Neural crest cell (in vitro differentiated cells): ENCODE measurements at places on chromosomes 11 and 22. TPM values are rescaled to one million over a fixed set of nuclear protein-coding genes. Genes with fewer than 3 reads are reported as not detected.

The NAA40 gene
- 64.5 and 71.2 TPM in 2 replicates for total RNA-seq

The KCTD14 gene
- 1.4 and 1.6 TPM in 2 replicates for total RNA-seq

- no peak for DNase-seq
These were observed 7.5 kb upstream of the OR8G1 start for GRCh38 chr11:124233376-124233775.

- DNase-seq = no peak
These were observed 4.7 kb upstream of the FOLH1 start for GRCh38 chr11:49213026-49213560.

DNA sequence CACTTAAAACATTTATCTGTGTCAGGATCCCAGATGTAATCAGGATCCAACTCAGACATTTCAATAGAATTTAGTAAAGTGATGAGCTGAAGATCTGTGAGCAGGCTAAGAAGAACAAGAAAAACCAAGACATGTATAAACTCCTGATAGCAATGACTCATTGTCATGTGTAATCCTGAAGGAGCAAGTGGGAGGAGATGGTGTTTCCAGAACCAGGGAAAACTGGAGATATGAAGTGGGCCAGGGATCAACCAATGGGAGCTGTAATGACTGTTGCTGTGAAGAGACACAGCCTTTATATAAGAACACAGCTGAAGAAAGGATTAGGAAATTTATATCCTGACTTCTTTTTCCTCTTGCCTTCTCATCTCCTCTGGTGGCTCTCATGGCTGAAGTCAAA is 682.5 kb upstream of the ARHGAP42 start:
- DNase-seq = no peak
